ENCODE measurements at places on chromosomes 2 and 18.

DNA sequence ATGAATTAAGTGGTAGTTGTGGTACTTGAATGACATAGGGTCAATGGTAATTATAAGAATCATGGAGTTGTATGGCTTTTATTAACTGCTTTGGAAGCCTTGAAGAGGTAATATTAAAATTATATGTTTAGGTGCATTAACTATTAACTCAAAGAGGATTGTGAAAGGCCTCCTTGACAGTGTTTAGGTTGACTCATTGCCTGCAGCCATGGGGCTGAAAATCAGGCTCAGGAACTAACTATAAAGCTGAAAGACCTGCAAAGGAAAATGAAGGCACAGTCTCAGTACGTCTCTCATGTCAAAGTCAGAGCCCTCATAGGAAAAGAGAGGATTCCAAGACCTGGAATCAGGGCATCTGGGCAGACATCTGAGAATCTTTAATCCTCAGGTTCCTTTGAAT, 31.0 kb downstream of the CACNB4 start:
- no peak for DNase-seq

DNA sequence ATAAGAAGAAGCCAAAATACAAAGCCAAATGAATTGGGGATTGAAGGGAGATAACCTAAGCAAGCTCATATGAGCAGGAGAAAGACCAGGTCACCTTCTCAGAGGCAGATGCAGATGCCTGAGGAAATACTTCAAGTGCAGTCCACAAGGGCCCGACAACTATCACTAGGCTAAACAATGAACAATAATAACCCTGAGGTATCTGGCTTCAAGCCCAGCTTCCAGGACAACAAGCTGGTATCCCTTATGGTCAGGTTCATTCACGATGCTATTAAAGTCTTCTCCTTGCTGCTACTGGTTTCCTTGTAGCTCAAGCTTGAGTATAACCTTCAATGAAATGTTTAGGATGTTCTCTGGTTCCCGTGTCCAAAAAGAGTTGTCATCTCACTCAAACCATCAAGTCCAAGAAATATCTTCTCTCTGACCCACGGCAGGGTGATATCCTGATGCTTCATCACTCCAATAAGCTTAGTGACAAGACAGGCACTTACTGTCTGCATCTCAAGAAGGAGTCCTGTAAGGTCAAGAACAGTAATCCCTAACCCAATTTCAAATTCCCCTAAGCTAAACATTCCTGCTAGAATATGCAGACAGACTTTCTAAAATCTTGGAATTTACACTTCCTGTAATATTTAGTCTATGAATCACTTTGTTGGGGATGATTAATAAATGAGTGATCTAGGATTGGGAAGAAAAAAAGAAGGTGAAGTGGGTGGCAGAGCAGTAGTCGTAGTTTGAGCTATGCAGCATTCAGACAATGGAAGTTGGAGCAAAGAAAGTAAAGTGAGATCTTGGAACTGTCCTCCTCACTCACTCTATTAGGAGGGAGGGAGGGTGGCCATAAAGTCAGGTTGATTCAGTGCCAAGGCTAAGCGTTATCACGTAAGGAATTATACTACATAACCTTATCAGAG, 33.1 kb downstream of the CHN1 start:
- DNase-seq: no peak

DNA sequence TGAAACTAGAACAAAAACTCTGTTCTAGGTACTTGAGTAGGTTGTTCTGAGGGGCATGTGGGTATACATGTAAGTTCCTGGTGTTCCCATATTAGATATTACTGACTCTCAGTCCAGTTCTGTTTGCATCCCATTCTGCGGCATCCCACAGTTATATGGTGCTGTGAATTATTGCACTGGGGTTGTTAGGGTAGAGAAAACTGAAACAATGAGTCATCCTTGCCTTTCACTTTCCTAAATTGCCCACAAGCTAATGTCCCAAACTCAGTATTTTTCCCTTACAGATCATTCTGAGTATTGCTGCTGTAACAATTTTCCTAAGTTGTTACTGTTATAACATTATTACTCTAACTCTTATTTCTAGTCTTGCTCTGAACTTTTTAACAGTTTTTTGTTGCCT, 3.0 kb downstream of the WDR75 start:
- no peak for DNase-seq

DNA sequence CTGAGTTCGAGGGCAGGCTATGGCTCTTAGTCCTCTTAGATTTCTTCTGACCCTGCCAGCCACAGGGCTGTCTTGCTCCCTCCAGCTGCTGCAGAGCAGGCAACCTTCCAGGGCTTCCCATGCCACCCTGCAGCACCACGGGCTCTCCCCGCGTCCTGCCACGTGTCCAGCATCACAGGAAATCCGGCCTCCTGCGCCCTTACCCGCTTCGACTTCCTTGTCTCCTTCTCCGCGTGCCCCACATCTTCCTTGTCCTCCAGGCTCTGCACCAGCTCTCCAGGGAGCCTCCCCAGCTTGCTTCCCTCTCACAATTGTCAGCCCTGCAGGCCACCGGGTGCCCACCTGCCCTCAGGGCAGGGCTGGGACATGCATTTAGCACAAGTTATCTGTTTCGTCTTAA, 253.5 kb downstream of the DCDC2C start:
- no peak for DNase-seq

GRCh38 chr2:142515493-142515892, 362.0 kb upstream of the KYNU start:
- DNase-seq: no peak

DNA sequence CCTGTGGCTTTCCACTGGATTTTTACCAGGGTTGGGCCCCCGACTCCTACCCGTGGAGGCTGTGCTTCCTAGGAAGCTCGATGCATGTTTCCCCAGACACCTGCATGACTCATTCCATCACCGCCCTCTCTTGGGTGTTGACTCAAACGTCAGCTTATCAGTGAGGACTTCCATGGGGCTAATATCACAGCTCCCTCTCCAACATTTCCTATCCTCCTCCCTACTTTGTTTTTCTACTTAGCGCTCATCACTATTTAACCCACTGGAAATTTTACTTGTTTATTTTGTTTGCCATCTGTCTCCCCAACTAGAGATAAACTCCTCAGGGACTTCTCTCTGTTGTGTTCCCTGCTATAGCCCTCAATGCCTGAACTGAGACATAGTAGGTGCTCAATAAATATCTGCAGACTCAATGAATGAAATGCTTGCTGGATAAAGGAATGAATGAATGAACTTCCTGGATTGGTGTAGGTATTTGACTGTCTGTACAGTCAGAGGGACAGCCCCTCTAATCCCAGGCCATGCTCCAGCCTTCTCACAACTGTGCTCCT, 89.7 kb upstream of the MSH2 start:
- no peak for DNase-seq

DNA sequence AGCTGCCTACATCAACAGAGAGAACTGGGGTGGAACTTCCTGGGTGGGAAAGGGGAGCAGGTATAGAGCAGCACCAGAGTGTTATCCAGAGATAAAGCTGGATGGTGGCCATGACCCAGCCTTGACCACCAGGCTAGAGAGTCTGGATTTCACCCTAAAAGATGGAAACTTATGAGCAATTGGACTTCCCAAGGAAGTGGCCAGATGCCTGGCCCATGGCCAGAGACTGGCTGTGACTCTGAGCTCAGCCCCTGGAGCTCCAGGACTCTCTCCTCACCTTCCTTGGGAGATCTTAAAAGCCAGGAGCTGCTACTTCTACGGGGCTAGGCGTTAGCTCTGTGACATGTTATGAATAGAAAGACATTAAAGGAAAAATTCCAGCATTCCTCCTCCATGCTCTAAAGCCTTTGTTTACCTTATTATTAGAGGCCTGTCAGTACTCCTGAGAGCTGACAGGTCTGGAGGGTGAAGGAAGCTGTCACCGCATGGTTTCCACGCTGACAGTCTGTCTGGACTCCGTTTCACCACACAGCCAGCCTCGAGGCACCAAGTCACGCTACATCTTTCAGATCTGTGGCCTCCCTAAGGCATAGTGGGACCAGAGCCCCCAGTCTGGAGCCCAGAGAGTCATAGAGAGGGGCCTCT, 260.0 kb upstream of the SIX2 start:
- no peak for DNase-seq

GRCh38 chr2:200288670-200289429, 17.6 kb upstream of the SPATS2L start:
- DNase-seq: no peak

DNA sequence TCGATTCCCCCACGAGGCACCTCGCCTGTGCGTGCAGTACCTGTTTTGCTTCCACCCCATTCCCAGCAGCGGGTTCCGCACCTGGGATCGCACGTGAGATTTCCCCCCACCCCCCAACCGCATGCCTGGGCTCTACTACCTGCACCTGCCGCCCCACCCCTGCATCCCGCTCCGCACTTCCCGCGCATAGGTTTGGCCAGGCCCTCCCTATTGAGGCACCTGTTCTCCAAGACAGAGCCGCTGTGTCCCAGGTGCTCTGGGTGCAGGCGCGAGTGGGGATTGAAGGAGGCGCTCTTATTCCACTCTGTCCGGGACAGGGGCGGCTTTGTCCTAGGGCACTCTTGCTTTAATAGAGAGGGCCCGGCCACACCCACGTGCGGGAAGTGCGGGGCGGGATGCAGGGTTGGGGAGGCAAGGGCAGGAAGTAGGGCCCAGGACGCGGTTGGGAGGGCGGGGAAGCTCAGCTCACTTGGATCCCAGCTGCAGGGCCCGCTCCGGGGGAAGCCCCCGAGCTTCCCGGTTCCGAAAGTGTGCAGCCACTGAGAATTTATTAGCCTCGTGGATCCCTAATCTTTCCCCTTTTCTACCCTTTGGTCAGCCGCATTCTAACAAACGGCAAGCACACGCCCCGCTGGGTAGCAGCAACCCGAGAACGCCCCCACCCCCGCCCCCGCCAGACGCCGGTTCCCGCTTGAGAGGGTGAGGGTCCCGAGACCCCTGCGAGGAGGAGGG, 670 bp upstream of the MOCOS start:
- no peak for DNase-seq

DNA sequence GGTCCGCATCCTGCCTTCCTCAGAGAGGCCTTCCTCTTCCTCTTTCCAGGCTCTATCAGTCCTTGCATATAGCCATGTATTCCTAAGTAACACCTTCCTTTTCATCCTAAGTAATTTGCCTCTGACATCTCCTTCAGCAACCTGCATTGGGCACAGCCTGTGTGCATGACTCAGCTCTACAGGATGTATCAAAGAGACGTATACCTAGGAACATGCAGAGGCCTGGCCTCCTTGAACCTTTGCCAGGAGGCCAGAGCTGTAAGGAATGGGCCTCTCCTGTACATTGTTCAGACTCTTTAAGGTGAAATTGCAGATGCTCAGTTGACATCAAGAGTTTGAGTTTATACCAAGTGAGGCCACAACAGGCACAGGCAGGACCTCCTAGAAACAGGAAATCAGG, 76.0 kb upstream of the CELF4 start:
- DNase-seq: no peak

- no peak for DNase-seq
These were observed 88.6 kb upstream of the EML6 start for GRCh38 chr2:54634564-54635511.

GRCh38 chr2:218187296-218188015, 20.7 kb upstream of the CXCR1 start:
- DNase-seq: no peak

DNA sequence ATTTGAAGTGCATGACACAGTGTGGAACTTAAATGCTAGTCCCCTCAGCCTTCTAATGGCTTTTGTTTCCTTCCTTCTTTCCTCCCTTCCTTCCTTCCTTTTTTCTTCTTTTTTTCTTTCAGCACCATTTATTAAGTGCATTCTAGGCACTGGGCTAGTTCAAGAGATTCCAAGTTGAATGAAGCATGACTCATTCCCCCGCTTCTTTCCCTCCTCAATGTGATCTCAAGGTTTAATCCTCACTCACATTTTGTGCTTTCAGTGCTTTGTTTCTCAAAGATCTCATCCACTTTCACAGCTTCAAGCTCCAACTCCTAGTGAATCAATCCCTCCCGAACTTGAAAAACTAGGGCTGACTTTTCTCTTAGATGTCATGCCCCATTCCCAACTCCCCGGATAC, 90.1 kb downstream of the LBH start:
- DNase-seq: no peak

GRCh38 chr18:76401498-76401897, 93.5 kb downstream of the ZNF516 start:
- DNase-seq: no peak

- DNase-seq: no peak
These were observed 378.9 kb upstream of the HNRNPA3 start for GRCh38 chr2:176833671-176834070.

DNA sequence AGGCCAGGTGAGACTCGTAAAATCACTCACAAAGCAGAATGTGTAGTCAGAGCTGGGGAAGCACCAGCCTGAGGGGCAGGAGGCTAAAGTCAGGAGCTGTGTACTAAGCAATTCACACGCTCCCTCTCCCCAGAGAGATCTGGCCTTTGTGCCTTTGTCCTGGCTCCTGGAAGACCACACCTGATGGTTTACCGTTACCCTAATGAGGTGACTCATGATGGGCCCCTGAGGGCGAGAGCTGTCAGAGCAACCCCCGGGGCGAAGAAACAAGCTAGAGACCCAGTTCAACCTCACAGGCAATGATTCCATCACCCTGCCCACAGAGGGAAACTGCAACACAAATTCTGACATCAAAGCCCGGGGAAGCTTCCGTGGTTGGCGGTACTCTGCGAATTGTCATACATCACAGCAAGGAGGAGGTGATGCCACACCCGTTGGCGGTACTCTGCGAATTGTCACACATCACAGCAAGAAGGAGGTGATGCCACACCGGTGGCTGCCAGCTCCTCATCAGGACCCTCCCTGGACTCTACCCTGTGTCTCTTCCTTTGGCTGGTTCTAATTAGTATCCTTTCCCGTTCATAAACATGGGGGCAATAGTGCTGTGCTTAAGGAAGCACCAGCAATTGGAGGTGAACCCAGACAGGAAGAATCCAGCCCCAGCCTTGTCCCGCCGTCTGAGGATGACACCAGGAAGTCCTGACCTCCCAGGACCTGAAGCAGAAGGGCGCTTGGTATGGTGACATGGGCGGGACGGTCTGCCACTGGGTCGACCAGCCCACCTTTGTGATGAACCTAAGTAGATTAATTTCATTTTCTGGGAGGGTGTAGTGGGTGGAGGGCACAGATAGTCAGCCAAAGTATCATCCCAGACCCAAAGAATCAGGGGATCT, 30.5 kb downstream of the B3GNT7 start:
- DNase-seq: no peak

DNA sequence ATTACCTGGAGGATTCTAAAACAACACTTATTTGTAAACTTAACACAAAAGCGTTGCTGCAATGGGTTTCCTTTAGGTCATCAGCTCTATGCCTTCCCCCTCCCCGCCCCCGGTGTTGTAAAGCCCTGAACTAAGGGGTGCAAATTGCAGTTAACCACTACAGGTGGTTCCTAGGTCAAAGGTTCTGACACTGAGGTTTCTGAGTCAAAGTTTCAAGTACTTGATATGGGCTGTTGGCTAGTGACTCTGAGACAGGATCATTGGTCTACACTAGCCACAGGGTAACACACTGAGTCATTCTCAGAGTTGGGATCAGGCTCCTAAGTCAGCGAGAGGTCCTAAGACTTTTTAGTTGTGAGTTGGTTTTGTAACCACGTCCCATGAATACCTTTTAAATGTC, 15.4 kb downstream of the IL1B start:
- no peak for DNase-seq

- DNase-seq: no peak
These were observed 1848.6 kb upstream of the CELF4 start for GRCh38 chr18:39414009-39414700.

- DNase-seq: no peak
These were observed 629.9 kb downstream of the NRXN1 start for GRCh38 chr2:50401772-50402653.

GRCh38 chr2:55839182-55839819, 84.3 kb downstream of the EFEMP1 start:
- DNase-seq: no peak

All from GOT3 (cell line).